Suppressor macrophage treated with lipopolysaccharide for 1 hour (primary cell): ENCODE measurements at places on chromosomes 5 and 9.
A peak's percentile ranks its signal among the peaks of the same experiment; 100 is the strongest.

- DNase-seq: peak; percentile 65
Measured at GRCh38 chr5:50667023-50667652, 701 bp downstream of the PARP8 start.

- DNase-seq: peak; percentile 90
Measured at GRCh38 chr5:174608631-174609097, 115.7 kb upstream of the MSX2 start.

DNA sequence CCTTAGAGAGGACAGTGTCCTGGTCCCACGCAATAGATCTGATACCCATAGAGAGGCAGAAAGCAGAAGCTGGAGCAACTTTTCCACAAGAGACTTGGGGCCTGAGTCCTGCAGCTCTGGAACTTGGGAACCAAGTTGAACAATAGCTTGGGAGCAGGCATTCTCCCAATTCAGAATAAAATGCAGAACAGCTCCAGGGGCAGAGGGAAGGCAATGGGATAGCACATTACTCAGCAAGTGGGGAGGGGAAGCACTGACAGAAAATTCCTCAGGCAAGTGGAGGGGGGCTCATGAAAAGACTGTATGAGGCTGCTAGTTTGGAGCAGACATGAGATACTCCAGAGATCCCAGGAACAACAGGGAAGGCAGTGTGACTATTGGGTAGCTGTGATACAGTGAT, 513.6 kb downstream of the HINT1 start:
- DNase-seq: no peak

- no peak for DNase-seq
Measured at GRCh38 chr5:42429694-42430093, 6.5 kb downstream of the GHR start.
